ENCODE measurements at places on chromosomes 16 and 17. TPM values are rescaled to one million over a fixed set of nuclear protein-coding genes. Genes with fewer than 3 reads are reported as not detected.

DNA sequence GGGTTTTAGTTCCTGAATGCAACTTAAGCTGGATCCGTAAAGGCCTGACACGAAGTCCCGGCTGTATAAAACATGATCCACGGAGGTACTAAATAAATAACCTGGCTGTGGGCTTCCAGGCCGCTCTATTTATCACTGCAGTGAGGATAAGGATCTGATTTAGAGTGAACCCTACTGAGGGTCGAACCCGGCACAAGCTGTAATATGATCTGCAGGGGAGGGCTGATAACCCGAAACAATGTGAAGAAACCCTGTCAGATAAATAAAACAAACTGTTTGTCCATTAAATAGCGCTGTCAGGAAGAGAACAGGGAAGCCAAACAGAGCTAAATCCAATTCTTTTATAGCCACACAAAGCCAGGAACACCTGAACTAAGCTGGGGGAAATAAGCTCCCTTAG is 375.6 kb upstream of the SALL1 start:
- DNase-seq = peak; percentile 37

NPIPB6 gene
- not detected for total RNA-seq

DNA sequence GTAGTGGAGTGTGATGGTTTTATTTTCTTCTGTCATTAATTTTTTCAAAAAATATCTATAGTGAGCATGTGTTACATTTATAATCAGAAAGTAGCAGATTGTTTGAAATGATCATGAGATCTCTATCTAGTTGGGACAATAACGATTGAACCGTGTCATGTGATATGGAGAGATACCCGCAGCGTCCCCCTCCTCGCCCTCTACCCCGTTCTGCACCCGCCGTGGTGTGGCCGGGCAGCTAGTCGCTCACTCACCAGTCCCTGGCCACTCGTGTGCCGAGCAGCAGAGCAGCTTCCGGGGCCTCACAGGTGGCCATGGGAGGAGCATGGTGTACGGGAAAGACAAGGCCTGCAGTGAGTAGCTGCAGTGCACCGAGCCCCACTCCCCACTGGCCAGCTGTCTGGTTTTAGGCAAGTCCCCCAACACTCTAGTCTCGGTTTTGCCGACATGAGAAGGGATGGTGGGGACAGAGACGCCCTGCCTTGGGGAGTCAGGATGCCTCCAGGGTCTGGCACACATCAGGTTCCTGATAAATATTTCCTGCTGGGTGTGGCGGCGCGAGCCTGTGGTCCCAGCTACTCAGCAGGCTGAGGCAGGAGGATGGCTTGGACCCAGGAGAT is 15.3 kb downstream of the MLYCD start:
- DNase-seq = no peak

DNA sequence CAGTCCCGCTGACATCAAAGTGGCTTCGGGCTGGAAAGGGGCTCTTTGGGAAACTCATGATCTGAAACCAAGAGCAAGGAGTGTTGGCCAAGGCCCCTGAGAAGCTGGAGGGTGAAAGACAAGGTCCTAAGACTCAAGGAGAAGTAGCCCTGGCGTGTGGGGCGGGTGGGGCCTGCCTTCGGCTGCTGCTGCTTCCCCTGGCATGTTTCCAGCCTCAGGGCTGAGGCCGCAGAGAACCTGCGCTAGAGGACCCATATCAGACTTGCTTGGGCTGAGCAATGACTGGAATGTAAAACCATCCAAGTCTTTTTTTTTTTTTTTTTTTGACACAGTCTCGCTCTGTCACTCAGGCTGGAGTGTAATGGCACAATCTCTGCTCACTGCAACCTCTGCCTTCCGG is 67.5 kb upstream of the GCSH start:
- no peak for DNase-seq

DNA sequence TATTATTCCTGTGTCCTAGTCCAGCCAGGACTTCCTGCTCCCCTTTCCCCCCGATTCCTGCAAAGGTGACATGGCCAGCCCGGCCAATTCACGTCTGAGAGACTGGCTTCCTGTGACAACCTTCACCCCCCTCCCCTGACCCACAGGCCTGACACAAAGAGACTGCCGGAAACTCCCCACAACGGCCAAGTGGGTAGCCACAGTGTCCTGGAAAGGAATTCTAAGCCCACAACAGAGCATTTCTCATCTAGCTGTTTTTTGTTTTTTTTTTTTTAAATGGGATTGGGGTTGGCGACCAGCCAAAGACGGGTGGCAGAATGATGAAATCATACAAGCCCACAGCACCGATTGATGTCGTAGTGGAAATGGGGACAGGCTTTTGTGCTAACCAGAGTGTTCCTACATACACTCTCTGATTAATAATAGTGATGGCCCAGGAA is 2.8 kb upstream of the XAF1 start:
- DNase-seq = peak; percentile 84

All from fibroblast of villous mesenchyme (primary cell).